Activated T-cell treated with anti-CD3 and anti-CD28 coated beads, Interleukin-2, amount 50 U/mL, for 24 hours (primary cell): ENCODE measurements at places on chromosomes 7 and 10.
A peak's percentile ranks its signal among the peaks of the same experiment; 100 is the strongest.

GRCh38 chr7:30364773-30365172 is 80.4 kb downstream of the ZNRF2 start:
- DNase-seq = no peak

GRCh38 chr10:29239569-29240472 is 49.0 kb upstream of the LYZL1 start:
- no peak for DNase-seq

DNA sequence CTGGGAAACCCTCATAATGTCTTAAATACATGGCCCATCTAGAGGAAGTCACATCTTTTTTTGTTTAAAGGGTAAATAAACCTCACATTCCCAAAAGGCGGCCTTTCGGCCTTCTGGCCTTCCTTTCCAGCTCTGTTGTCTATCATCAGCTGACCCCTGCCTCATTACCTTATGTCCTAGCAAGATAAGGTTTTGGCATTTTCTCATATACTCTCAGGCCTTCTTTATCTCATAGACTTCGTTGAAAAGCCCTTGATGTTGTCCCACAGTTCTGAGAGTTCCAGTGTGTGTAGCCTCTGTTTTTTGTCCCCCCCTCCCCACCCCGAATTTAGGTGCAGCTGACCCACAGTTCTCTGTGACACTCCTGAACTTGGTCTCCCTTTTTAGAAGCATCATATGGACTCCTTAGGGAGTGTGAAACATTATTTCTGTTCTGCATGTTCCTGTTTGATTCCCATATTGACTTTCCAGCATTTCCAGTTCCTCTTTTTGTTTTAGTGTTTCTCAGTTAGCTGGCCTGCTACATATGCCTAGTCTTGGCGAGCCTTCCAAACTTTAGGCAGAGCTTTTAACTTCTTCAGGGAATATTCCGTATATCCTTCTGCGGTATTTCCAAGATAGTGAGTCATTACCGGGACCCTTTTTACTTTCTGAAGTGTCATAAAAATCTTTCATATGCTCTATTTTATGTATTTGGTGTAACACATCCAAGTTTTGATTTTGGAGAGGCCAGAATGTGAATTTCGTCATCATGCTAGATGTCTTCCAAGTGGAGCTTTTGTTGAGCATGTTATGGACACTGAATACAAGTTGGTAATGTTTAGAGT is 138.5 kb downstream of the LRRC4 start:
- no peak for DNase-seq

GRCh38 chr10:17206210-17206709 is 4.8 kb upstream of the TRDMT1 start:
- DNase-seq = peak; percentile 44

DNA sequence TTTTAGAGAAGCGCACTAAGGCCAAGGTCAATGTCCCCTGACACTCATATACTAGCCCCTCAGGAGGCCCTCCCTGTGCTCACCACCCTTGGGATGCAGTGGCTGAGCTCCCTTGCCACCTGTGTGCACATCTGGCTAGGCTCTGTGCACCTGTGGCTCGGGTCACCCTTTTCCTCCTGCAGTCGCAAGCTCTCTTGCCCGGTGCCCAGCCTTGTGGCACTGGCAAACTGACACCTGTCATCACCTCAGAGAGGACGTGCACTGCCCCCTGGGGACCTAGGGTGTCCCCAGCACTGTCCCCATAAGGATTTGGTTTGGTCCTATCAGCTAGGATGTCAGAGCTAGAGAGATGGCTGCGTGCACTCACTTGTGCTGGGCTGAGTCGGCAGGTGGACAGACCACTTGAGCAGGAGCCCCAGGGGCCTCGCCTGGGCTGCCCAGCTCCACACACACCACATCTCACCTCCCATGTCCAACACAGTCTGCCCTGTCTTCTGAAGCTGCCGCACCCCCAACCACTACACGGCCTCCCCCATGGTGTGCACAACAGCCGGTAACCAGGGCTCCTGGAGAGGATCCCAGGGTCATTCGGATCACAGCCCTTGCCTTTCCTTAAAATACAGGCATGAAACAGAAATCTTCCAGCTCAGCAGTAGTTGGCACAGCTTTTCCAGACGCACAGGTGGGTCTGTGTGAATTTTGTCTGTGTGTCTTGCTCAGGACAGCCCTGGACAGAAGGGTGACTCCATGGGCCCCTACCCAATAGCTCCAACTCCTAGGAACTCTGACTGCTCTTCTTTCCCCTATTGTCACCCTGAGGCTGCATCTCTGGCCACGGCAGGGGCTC is 111.0 kb downstream of the GRID1 start:
- no peak for DNase-seq

DNA sequence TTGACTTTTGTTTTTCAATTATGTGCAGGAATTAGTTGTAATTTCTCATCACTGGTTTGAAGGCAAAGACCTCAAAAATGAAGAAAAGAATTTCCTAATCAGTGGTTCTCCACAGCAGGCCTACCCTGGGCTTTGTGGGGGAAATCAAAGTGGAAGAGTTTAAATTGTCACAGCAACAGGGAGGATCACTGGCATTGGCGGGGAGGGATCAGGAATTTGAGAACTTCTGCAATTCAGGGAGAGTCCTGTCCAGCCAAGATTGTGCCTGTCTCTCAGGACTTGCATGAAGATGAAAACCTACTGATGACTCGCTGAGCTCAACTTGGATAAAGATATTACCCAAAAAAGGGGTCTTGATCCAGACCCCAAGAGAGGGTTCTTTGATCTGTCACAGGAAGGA is 70.1 kb downstream of the HACD1 start:
- DNase-seq = no peak

DNA sequence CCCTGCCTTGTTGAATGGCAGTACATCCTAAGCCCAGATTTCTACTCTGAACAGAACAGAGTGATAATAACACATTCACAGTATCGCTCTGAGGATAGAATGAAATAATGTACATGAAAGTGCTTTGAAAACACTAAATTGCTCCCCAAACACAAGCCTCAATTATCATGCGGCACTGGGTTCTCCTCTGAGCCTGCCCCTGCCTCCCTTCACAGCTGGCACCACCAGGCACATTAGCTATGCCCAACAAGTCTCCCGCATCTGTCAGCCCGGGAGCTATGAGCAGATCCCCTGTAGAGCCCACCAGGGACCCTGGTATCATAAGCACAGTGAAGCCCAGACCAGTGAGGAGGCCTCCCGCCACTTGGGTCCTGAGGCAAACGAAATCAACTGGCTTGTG is 405.5 kb downstream of the GRID1 start:
- no peak for DNase-seq

GRCh38 chr7:36602511-36602910 is 121.8 kb downstream of the AOAH start:
- no peak for DNase-seq

GRCh38 chr10:58281092-58281752 is 12.3 kb downstream of the CISD1 start:
- no peak for DNase-seq

GRCh38 chr10:79328737-79329504 is 18.3 kb upstream of the PPIF start:
- DNase-seq = no peak

DNA sequence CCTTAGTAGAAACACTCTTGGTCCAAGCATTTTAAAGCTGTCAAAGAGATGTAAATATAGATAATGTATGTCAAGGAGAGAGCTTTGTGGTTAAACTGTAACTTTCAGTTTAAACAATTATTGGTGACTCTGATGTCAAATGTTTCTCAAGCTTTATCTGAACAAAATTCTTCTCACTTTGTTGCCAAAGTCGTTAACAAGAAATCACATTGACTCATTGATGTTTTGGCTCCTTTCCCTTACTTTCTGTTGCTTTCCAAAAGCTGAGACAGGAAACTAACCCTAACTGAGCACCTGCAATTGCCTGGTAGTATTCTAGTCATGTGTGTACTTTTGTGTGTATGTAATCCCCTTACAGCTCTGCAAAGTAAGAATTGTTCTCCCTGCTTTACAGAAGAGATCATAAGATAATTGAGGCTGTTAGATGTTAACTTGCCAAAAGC is 108.5 kb downstream of the CFTR start:
- no peak for DNase-seq

GRCh38 chr10:122674781-122675180 is 24.9 kb downstream of the C10orf120 start:
- no peak for DNase-seq

DNA sequence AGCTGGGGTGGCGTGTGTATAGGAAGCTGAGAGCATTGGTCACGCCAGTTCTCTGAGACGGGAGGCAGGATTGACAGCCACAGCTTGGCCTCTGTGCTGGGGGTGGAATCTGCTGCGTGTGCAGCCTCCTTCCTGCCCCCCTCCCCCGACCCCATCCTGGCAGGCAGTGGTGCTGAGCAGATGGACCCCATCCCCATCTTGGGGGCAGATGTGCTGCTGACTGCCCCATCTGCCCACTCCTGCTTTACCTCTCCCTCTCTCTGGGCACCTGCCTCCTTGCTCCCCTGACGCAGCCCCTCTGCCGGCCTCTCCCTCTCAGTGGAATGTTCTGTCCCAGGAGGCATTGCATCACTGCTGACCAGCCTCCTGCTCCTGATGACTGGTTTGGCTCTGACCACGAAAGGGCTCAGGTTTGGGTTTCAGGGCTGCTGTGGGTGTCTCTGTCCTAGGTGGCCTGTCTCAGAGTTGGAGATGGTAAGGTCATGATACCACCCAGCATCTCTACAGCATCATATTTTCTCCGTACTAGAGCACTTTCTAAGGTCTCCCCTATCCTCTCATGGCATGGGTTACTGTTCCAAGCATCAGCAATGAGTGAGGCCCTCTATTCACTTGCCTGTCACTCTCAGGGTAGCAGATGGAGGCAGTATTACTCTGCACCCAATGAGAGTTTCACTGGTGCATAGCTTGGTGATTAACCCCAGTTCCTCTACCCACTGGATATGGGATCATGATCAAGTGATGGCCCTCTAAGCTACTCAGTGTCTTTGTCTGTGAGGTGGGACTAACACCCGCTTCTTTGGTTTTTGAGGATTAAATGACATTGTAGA is 81.9 kb downstream of the RBM20 start:
- no peak for DNase-seq

- no peak for DNase-seq
Measured at GRCh38 chr10:98878921-98879320, 356.7 kb downstream of the HPSE2 start.
